ENCODE measurements at places on chromosomes 5 and 9. TPM values are rescaled to one million over a fixed set of nuclear protein-coding genes. Genes with fewer than 3 reads are reported as not detected.

MRPS30 gene
- 59.0 TPM for total RNA-seq

EIF4EBP3 gene
- total RNA-seq: 1.7 TPM

GAS1 gene
- 85.8 TPM for total RNA-seq

FAT2 gene
- under 0.01 TPM for total RNA-seq

ACTBL2 gene
- 1.1 TPM for total RNA-seq

SPINK1 gene
- total RNA-seq: not detected

DDX46 gene
- 14.9 TPM for total RNA-seq

PDCD1LG2 gene
- 2.6 TPM for total RNA-seq

EXOSC3 gene
- total RNA-seq: 39.4 TPM

CYLC2 gene
- total RNA-seq: not detected

ACOT12 gene
- total RNA-seq: 0.74 TPM

ANKRD34B gene
- total RNA-seq: not detected

ASPN gene
- total RNA-seq: 2.0 TPM

ITK gene
- total RNA-seq: under 0.01 TPM

PCDHB16 gene
- total RNA-seq: 0.18 TPM

RFESD gene
- total RNA-seq: 1.7 TPM

ORM2 gene
- not detected for total RNA-seq

NPM1 gene
- 1,458 TPM for total RNA-seq

PCDHA9 gene
- 0.18 TPM for total RNA-seq

SPATA31C1 gene
- not detected for total RNA-seq

CCL27 gene
- not detected for total RNA-seq

LHFPL2 gene
- total RNA-seq: 104 TPM

MEIKIN gene
- total RNA-seq: not detected

NAIP gene
- total RNA-seq: 2.0 TPM

ABHD17B gene
- total RNA-seq: 20.7 TPM

KIF4B gene
- total RNA-seq: under 0.01 TPM

RANBP3L gene
- total RNA-seq: not detected

BRINP1 gene
- total RNA-seq: 0.18 TPM

TIGD6 gene
- 10.3 TPM for total RNA-seq

NREP gene
- 42.1 TPM for total RNA-seq

OXCT1 gene
- 31.6 TPM for total RNA-seq

STK10 gene
- 10.5 TPM for total RNA-seq

CHSY3 gene
- 7.7 TPM for total RNA-seq

PKN3 gene
- total RNA-seq: 0.55 TPM

PCAT7 gene
- not detected for total RNA-seq

SHOC1 gene
- under 0.01 TPM for total RNA-seq

PITX1 gene
- 208 TPM for total RNA-seq

ADAMTS13 gene
- total RNA-seq: 1.00 TPM

NR4A3 gene
- 1.00 TPM for total RNA-seq

HK3 gene
- total RNA-seq: not detected
